Esophagus mucosa (tissue), 1 donor: ENCODE measurements at places on chromosomes 16 and 17.

GRCh38 chr17:79513820-79514535 lies 96.9 kb downstream of the RBFOX3 start:
- no peak for ATAC-seq

DNA sequence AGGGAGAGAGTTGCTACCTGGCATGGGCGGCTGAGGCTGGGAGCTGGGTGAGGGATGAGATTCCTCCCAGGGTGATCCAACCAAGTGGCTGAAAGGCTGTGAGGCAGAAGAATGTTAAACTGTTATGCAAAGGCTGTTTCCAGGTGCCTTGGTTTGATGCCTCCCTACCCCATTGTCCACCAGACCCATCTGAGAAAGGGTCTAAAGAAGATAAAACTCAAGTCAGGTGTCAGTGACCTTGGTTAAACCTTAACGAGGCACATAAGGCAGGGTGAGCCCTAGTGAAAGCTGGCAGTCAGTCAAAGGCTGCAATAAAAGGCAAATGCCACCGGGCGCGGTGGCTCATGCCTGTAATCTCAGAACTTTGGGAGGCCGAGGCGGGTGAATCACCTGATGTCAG lies 23.8 kb downstream of the LDHD start:
- ATAC-seq, result no peak

DNA sequence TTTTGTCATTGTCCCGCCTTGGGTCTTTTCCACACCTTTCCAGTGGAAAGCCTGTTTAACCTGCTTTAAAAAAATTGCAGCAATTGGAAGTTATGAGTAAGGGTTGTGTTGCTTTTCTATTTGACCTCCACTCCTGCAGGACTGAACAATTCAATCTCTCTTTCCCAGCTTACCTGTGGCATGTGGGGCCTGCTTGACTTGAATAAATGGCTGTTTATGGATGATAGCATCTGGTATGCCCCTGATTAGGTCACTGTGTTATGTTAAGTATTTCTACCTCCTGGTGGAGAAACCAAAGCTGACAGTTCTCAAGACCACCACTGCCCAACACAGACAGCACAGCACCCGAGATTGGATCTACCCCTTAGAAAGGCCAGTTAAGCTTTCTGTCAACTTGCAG lies 64.8 kb upstream of the NOG start:
- ATAC-seq, result no peak

DNA sequence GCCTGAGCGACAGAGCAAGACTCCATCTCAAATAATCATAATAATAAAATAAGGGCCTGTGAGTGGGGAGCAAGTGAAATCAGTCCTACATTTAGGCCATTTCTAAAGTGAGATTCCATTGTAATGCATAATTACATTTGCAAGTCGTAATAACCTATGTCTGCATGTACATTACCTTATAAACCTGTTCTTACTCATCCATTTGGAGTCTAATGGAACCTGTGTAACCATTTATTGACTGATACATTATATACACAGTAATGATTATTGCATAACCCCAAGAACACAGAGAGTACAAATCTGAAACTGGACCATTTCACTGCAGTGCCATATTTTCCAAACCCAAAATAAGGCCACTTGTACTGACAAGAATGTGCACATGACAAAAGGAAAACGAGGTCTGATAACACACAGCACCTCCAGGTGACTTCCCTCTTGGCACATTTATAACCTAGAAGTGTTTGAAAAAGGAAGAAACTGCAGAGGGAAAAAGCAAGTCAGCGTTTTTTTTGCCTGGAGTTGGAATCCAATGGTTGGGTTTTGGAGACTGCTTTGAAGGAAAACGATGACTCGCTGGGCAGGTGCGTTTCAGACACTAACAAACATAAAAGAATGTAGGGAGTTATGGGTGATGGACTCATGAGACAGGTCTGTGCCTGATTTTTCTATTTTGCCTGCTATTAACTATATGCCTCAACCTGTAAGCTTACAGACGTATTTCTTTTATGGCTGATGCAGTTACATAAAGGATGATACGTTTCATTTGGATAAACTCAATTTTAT lies 63.6 kb upstream of the KIFC3 start:
- ATAC-seq, result peak; percentile 83

- no peak for ATAC-seq
Measured at GRCh38 chr17:57514614-57515013, 230.5 kb downstream of the CCDC182 start.

- no peak for ATAC-seq
Measured at GRCh38 chr16:57749101-57749692, 13.6 kb downstream of the KATNB1 start.

DNA sequence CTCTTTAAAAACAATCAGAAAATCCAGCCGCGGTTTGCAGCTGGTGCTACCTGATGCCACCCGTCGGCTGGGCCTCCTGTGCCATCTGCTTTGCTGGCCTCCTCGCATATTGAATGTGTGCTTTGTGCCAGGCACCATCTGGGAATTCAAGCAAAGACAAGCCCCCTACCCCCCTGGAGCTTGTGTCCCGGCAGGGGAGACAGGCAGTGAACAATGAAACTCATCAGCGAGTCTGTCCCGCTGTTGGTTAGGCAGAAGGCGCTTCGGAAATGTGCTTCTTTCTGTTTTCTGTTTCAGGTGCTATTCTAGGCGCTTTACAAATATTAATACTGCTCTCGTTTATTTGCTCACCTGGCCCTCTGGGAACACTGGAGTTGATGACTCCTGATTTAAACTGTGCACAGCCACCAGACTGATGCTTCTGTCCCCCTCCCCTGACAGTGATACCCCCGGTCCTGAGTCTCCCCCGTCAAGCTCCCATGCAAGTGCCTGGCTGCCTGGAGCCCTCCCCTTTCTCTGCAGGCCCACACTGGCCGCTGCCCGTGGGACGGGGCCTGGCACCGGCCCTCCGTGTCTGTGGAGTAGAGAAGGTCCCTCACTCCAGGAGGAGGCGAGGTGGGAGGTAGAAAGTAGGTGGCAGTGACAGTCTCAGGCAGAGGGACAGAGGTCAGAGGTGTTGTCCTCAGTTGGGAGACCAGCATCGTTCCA lies 126.1 kb upstream of the PLCG2 start:
- no peak for ATAC-seq
